NCI-H2107 (cell line): ENCODE measurements at places on chromosomes 6 and 20.

DNA sequence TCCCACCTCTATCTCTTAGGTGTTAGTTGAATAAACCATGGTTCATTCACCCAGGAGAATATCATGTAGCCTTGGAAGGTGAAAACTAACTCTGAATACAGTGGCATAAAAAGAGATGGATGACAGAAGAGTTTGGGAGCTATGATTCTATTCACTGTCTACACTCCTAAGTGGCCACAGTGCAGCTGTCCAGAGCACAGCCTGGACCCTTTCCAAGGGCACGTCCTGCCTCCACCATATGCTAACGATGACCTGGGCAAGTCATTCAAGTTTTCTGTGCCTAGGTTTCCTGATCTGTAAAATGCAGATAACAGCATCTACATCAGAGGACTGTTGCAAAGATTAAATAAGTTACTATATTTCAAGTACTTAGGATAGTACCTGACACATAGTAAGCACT lies 314.1 kb downstream of the PTPRT start:
- no peak for DNase-seq

- no peak for DNase-seq
Observed at GRCh38 chr20:31569163-31570020, 35.7 kb upstream of the ID1 start.

DNA sequence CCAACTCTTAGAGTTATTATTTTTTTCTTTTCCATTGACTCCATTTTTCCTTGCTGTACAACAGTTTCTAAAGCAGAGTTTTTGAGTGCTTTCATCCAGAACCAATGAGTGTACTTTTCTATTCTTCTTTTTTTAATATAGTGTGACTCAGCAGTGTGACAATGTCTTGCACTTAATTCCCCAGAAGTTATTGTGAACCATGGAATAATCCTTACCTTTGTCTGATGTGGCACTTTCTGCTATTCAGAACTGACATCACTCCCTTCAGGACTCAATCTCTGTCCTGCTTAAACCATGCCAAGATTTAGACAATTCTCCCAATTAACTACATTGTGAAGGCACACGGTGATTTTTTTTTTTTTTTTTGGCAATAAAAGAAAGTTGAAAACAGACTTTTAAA lies 41.5 kb downstream of the GRIK2 start:
- DNase-seq, result no peak

GRCh38 chr6:35724059-35724458 lies 12.8 kb upstream of the ARMC12 start:
- DNase-seq, result no peak

- DNase-seq, result no peak
Observed at GRCh38 chr20:35893942-35894341, 60.4 kb downstream of the SCAND1 start.

DNA sequence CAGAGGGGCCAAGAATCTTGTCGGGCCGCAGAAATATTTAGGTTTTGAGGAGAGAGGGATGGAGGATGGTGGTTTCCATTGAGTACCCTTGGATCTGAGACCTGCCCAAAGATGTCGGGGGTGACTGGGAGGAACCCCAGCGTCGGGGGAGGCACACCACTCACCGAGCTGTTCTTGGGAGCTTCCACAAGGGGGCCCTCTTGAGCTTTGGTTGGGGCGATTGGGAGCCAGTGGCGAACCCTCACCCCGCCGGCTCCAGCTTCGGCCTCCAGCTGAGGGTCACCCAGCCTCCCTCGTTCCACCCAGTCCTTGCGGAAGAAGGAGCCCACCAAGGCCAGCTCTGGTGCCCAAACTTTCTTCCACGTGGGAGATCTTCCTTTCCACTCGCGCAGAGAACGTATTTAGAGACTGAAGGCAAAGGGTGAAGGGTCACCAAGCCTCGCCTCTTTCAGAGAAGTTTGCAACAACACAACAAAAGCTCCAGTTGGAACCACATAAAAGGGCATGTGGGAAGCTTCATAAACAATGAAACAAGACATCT lies 33.6 kb downstream of the APCDD1L start:
- DNase-seq, result no peak
